ENCODE measurements at places on chromosomes 3 and 15.
A peak's percentile ranks its signal among the peaks of the same experiment; 100 is the strongest.

GRCh38 chr3:170640737-170641171 lies 54.9 kb upstream of the SLC7A14 start:
- no peak for DNase-seq

GRCh38 chr3:110687138-110687537 lies 384.5 kb upstream of the NECTIN3 start:
- no peak for DNase-seq

DNA sequence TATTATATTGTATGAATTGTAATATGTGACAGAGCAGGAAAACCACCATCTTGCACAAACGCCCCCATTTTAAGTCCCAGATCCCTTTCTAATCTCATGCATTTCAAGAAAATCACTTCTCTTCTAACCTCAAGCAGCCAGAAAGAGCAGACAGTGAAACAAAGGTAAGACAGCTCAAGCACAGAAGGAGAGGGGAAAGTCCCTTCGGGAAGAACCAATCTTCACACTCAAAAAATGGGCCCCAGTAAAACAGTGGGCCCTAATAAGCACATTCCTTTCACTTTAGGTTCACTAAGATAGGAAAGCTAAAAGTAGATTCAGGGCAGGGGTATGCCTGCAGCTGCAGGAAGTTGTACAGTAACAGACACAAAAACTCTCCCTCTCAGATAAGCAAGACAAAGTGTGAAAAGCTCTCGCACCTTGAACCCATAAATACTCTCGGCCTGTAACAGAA lies 1268.7 kb downstream of the SI start:
- no peak for DNase-seq

DNA sequence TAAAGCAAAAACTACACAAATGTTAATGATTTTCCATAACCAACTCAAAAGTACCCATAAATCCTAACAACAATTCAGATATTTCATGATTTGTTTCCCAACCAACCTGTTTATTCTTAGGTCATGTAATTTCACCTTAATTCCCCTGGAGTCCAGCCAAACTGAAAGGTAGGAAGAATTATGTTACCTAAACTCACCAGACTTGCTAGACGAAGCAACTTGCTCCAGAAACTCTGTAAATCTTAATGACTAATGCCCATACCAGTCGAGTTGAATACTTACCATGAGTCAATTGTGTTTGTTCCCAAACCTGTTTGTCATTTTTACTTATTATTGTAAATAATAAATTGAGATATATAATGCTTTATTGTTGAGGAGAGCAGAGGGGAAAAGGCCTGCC lies 1030.0 kb downstream of the TBL1XR1 start:
- DNase-seq = no peak

- DNase-seq = peak; percentile 70
These were observed 318.0 kb downstream of the FGF12 start for GRCh38 chr3:192409201-192409837.

DNA sequence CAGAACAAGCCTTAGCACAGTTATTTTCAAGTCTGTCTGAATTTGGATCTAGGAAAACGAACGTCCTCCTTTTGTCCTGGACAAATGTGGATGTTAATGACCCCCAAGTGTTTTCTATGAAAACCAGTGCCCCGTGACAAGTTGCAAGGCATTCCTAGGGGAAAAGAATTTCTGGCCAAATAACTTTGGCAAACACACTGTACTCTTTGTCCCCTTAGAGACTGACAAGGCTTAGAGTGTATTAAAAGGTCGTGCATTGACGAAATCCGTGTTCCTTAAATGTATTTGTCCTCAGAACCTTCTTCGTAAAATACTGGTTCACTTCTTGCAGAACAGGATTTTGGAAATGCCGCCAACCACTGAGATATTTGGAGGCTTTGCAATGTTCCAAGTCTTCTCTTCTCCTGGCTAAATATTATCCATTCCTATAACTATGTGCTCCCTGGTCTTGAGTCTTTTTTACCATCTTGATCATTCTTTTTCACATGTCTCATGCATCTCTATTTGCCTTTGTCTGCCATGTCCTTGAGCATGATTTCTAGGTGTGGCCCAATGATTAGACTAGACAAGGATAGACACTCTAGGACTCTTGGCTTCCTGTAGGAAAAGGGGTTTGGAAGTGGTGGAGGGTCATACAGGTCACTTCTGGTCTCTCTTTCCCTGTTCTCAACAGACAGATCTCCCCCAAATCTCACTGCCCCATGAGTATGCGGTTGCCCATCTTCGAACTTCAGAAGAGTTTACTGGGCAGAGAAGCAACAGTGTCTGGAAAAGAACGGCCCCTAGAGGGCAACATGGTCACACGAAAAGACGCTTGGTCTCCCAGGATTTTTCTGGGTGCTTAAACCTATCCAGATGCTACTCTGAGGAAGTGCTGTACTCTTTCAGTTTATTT lies 117.5 kb downstream of the EDEM1 start:
- DNase-seq = no peak

DNA sequence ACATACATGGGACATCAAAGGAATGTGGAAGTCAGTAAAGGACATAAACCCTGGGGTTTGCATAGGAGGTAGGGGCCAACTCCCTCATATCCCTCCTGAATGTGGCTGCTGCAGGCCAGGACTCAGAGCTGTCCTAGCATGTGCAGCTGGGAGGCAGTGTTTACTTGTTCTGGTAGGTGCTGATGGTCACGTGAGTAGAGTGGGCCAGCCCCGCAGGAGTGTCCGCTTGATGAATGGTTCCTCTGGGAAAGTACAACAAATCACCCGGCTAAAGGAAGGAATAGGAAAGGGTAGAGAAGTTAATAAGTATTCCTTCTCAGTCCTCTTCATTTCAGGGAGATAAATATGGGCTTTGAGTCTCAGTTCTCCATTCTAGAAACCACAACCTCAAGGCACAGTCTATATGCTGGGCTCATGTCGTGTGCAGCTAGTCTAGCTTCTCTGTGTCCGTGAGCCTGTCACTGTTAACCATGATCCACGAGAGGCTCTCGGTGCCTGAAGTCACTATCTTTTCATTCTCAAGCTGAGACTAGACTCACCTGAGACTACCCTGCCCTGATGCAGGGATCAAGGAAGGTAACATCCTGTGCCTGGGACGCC lies 17.9 kb downstream of the RIOX2 start:
- no peak for DNase-seq

GRCh38 chr3:161171639-161172552 lies 49.2 kb upstream of the NMD3 start:
- no peak for DNase-seq

DNA sequence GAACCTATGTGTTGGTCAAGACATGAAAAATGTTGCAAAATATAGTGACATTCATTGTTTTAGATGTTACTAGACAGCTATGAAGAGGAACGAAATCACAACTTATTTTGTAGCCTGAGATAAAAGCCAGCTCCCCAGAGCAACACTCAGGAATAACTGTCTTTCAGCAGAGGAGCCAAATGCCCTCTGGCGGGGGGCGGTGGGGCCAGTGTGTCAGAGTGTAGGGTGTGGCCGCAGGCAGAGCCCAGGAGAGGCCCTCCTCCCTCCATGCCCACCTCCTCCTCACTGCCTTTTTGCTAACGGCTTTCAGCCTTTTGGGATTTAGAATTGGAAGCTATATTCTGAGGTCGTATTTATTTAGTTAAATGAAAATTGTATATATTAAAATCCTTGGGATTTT lies 16.9 kb downstream of the APOD start:
- DNase-seq = no peak

- DNase-seq = no peak
These were observed 800.8 kb downstream of the MCTP2 start for GRCh38 chr15:95032156-95032555.

GRCh38 chr3:144350125-144350524 lies 378.5 kb downstream of the DIPK2A start:
- DNase-seq = no peak

DNA sequence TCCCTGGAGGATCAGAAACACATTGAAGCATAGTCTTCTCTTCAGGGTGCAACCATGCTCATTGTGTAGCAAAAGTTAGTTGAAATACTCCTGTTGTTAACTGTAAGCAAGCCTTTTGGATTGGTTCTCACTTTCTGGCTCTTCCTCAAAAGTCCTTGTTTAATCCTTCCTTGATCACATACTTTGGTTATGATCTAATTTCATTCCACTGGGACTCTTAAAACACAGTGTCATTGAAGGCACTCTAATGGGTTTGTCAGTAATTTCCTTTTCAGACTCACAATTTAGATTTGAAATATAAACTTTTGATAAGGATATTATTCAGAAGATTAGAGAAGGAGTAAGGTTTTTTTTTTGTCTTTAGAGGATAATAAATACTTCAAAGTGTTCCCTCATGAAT lies 451.7 kb upstream of the SGO1 start:
- no peak for DNase-seq

- no peak for DNase-seq
These were observed 18.7 kb downstream of the PAQR5 start for GRCh38 chr15:69317392-69317841.

DNA sequence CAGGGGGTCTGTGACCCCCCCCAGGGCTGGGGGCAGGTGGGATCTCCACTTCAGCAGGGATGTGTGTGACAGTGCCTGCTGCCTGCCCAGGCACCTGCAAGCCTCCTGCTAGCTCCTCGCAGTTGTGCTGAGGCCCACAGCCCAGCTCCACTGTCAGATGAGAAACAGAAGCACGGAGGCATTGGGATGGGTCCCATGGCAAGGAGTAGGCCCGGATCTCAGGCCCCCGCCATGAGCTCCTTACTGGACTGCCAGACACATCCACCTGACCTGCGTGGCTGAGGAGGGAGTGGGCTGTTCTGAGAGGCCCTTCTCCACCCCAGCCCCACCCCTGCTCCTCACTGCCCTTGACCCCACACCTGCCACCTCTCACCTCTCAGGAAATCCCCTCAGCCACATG lies 18.2 kb upstream of the SKOR1 start:
- DNase-seq = no peak
